Central memory CD4-positive, alpha-beta T cell (primary cell): ENCODE measurements at places on chromosomes 16 and 17.

DNA sequence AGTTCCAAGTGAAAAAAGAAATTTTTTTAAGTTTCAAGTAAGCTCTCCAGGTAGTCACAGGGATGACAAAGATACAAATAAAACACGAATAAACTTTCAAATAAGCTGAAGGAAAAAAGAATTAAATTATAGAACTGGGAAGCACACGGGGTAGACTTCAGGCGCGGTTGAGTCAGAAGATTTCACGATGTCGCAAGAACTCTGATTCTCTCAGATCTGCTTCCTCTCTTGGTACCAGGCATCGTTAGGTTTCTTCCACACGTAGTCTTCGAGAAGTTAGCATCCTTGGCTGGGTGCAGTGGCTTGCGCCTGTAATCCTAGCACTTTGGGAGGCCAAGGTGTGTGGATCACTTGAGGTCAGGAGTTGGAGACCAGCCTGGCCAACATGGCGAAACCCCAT is 784.1 kb upstream of the RBFOX1 start:
- no peak for DNase-seq

- DNase-seq, result no peak
Observed at GRCh38 chr17:37743612-37743874, 1.3 kb downstream of the HNF1B start.

GRCh38 chr17:68468334-68468733 is 11.0 kb upstream of the WIPI1 start:
- no peak for DNase-seq

DNA sequence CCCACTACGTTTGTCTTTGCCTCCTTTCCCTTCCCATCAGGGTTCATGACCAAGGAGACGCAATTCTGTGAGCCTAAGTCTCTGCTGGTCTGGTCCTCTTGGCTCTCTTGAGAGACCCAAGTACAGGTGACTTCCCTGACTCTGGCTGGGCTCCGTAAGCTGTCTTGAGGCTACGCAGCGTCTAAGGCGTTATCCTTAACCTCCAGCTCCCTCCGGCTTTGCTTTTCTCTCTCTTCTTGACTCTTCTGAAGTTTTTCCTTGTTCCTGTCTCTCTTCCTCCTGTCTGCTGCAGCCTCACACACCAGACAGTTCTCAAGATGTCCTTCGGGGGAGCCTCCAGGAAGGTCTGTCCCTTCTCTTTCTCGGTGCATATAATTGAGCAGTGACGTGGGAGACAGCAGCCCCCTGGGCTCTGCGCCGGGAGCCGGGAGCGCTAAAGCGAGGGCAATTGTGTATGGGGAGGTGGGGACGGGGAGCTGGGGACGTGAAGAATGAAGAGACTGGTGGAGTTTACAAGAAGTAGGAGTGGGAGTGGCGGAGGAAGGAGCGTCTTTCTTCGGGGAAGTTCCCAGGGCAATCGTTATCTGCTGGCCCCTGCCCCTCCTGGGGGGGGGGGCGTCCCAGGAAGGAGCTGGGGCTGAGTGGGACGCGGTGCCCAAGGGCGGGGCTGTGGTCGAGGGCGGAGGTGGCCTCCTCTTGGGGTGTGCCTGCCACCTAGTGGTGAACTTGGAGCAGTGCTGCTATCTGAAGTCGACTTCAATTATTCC is 6.9 kb upstream of the PIRT start:
- peak; percentile 56 for DNase-seq

GRCh38 chr17:65389426-65389825 is 172.0 kb downstream of the AXIN2 start:
- no peak for DNase-seq
